ENCODE measurements at places on chromosomes 1 and 21. TPM values are rescaled to one million over a fixed set of nuclear protein-coding genes. Genes with fewer than 3 reads are reported as not detected.

DNA sequence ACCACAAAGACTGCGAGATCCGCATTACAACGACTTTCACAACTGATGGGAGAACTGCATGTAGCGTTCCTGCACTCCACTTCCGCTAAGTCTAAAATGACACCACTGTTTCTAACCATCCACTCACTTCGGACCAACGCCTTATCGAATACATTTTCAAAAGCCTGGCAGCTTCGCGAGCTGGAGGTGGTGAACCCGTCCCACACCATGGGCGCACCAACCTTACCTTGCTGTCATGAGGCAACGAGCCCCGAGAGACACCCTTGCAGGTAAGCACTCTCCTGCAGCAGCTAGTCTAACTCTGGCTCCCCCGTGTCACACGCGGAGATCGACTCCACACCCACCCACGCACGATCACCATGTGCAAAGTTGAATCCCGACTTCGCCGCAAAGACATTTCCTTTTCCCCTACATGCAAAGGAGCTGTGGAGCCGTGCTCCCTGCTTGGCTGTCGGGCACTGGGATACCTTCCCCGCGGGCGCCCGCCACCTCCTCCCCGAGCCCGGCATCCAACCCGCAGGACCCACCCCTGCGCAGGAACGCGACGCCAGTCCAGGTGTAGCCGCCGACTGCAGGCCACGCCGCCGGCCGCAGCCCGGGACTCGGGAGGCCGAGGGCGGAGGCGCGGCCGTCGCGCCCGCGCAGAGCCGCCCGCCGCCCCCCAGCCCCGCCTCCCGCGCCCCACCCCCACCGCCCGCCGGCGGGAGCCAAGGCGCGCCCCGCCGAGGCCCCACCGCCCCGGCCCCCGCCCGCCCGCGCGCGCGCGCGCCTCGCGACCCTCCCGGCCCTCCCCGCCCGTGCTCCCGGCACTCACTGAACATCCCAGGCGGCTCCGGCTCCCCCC is 629 bp downstream of the TAF5L start:
- peak; percentile 91 for DNase-seq

GRCh38 chr1:85626818-85627217 is 46.3 kb downstream of the CCN1 start:
- DNase-seq = no peak

Gene UTP25
- total RNA-seq = 12.3 TPM

- DNase-seq = no peak
Measured at GRCh38 chr1:43835082-43836021, 98.2 kb upstream of the ARTN start.

Gene DSTYK
- total RNA-seq = 13.9 TPM

- DNase-seq = no peak
Measured at GRCh38 chr1:172373864-172374263, 46.6 kb upstream of the C1orf105 start.

- no peak for DNase-seq
Measured at GRCh38 chr1:96238426-96238825, 483.2 kb upstream of the PTBP2 start.

DNA sequence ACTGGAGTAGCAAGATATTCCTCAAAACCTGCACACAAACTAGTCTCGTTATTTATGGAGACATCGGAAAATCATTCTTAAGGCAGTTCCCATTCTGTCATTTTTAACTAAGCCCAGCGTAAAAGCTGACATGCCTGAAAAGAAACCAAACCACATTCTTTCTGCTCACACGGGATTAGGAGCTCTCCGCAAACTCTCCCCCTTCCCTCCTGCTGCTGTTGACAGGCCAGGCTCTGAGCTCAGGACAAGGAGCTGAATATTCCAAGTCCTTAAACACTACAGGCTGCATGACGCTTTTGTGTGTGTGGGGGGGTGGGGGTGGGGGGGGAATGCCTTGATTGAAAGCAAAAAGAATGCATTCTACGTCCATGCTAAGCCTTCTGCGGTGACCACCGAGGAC is 5.2 kb downstream of the OLIG1 start:
- peak; percentile 78 for DNase-seq

GRCh38 chr1:86650065-86650464 is 54.3 kb upstream of the SH3GLB1 start:
- DNase-seq = peak; percentile 15

- peak; percentile 52 for DNase-seq
Measured at GRCh38 chr1:169113613-169114119, 7.2 kb downstream of the ATP1B1 start.

DNA sequence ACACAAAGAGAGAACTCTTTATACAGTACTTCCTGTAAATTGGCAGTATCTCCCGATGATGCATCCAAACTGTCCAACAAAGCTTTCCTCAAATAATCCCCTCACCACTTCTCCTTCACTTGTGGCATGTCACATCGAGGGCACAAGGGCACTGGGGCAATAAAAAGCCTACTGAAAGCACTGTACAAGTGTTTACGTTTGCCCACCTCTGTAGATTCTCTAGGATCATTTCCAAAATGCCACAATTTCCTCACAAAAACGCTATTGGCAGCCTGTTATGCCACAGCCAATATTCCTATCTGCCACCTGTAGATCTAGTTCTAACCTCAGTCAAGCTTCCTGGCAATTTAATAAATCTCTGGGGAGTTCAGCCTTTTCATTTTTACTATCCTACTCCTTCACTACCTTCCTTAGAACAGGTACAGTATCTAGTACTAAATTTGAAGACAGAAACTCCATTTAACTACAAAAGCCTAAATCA is 39.9 kb downstream of the HNRNPR start:
- no peak for DNase-seq

DNA sequence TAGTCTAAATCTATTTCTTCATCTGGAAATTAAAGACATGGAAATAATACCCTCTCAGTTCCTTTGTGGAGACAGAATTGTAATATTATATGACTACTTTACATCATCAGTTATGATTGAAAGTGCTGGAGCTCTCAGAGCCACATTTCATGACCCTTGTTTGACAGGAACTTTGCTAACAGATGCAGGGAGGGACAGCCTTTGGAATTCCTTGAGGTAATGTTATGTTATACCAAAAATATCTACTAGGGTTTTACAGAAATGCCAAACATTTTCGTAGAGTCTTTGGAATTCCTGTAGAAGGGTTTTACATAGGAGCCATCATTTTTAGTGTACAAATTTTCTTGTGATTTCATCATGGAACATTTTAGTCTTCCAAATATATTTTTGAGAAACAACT is 57.4 kb upstream of the ADAMTS5 start:
- no peak for DNase-seq

DNA sequence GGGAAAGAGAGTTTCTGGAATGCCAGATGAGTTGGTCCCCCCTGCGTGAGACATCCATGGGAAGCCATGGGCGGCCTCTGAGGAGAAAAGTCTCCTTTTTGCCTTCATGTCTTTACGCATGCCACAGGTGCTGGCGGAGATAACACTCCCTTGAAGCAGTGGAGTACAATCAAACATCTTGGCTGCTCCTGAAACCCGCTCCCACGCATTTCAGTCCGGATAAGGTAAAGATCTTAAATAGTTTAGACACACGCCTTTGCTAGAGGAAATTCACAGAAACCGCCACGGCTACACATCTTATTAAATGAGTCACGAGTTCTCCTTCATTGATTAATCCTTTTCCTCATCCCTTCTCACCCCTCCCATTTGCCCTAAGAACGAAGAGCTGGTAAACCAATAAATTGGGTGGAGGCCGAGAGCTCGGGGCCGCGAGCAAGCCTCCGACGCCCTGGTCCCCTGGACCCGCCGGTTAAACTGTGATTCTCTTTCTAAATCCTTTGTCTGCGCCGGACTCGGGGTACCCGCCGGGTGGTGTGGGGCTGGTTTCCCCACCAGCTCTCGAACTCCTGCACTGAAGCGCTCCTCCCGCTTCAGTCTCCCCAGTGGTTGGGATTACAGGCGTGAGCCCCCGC is 6.6 kb upstream of the ZNF669 start:
- peak; percentile 32 for DNase-seq

- no peak for DNase-seq
Measured at GRCh38 chr21:35342440-35342839, 293.3 kb upstream of the RUNX1 start.

DNA sequence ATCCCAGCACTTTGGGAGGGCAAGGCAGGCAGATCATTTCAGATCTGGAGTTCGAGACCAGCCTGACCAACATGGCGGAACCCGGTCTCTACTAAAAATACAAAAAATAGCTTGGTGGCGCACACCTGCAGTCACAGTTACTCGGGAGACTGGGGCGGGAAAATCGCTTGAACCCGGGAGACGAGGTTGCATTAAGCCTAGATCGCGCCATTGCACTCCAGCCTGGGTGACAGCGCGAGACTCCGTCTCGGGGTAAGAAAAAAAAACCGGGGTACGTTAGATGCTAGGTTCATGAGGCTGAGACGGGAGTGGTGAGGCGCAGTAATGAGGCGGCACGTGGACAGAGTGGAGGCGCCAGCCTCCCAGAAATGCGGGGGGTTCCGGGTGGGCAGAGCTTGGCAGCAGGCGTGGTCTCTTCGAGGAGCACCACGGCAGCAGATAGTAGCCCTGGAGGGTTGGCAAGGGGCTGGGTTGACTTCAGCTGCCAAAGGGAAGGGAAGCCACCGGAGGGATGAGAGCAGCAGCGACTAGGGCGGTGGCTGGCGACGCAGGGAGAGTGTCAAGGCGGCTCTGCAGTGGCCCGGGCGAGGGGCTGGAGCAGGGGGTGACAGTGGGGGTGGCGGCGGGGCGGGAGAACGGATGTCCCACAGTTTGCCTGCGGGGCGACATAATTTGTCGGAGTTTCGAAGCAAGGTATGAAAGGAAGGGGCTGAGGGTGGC is 832 bp downstream of the MRPL20 start:
- peak; percentile 67 for DNase-seq

- DNase-seq = no peak
Measured at GRCh38 chr1:179082999-179083335, 1.1 kb downstream of the TOR3A start.

Gene GPR37L1
- not detected for total RNA-seq

Gene LRRC38
- total RNA-seq = 0.28 TPM

DNA sequence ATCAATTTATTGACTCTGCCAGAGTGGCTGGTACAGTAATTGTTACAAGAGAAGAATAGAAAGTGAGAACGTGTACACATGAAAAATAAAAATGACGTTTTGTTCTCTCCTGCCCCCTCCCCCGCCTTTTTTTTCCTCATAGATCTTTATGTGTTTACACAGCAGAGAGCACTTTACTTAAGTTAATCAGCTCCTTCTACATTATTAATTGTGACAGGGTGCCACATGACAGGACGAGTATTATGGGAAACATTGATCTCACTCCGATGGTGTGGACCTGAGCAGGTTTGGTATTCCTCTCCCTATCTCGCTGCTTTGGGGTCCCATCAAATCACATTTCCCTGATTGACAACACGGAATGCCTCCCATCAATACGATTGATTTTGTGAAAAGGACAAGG is 285.7 kb downstream of the TM2D1 start:
- no peak for DNase-seq

Gene TRIM67
- not detected for total RNA-seq

Gene RSPO1
- 0.14 TPM for total RNA-seq

Gene B3GALT2
- total RNA-seq = not detected

GRCh38 chr1:184892116-184892515 is 82.2 kb downstream of the NIBAN1 start:
- DNase-seq = no peak

GRCh38 chr1:193479187-193479586 is 292.8 kb upstream of the B3GALT2 start:
- DNase-seq = no peak

- DNase-seq = no peak
Measured at GRCh38 chr1:159922511-159923202, 2.6 kb downstream of the TAGLN2 start.

DNA sequence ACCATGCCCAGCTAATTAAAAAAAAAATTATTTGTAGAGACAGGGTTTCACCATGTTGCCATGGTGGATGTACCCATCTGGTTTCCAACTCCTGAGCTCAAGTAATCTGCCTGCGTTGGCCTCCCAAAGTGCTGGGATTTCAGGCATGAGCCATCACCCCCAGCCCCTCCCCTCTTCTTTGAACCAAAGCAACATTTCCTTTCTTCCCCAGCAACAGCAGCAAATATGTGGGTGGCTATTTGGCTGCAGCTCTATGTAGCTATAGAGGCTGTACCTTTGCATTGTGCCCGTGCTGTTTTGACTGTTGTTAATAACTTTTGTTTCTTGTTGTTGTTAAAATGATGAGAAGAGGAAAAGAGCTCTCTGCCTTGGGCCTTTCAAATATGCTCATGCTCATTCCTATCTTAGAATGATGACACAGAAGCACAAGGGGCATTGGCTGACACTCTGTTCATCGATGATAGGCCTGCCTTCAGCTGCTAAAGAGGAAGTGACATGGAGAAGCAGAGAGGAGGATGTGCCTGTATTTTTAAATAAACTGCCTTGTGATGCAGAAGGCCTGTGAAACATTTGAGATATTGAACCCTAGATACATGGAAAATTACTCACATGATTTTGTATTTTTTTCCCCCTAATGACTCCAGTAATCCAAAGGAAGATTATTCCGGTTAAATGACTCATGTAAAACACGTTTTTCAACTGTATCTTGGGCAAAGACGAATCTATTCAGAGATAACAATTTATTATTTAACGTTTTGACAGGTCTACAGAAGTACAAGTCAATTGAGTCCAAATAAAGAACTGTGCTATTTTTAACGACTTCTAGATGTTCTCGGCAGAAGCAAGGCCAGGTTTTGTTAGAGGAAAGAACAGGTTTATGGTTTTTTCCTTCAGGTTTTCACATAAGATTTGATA is 20.5 kb upstream of the XPR1 start:
- DNase-seq = no peak

- DNase-seq = no peak
Measured at GRCh38 chr21:45510466-45510955, 31.7 kb downstream of the SLC19A1 start.

DNA sequence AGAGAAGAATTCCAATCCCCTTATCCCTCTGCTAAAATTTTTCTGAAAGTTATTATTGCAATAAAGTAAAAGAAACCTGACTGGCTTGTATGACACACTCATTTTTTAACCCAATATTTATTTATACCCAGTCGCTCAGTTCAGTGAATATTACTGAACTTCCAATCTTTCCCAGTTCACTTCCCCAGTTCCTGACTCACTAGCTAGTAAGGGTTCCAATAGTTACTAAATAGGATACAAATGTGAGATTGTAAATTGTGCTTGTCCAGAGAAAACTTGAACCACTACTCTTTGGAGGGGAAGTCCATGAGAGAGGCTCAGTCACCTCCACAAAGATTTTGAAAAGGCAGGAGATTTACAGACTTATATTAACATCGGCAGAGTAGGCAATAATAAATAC is 31.4 kb downstream of the PRDX6 start:
- no peak for DNase-seq

GRCh38 chr1:81305997-81306452 is 494.7 kb upstream of the ADGRL2 start:
- DNase-seq = peak; percentile 29

DNA sequence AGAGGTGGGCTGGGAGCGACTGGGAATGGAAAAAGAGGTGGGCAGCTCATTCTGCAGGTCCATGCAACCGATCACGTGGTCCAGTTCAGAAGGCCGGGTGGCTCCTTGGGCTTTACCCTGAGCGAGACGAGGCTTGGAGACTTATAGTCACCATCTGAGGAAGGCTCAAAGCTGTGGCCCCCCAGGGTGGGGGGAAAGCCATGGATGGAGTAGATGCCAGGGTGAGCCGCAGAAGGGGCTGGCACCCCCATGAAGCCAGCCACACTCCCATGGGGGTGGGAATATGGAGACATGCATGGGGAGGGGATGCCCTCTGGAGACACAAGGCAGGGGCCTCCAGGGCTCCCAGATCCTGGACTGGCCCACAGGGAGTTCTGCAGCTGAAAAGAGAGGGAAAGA is 9.8 kb downstream of the ALX3 start:
- DNase-seq = no peak
